COLO829 (cell line): ENCODE measurements at places on chromosomes 1 and 21.
A peak's percentile ranks its signal among the peaks of the same experiment; 100 is the strongest.

DNA sequence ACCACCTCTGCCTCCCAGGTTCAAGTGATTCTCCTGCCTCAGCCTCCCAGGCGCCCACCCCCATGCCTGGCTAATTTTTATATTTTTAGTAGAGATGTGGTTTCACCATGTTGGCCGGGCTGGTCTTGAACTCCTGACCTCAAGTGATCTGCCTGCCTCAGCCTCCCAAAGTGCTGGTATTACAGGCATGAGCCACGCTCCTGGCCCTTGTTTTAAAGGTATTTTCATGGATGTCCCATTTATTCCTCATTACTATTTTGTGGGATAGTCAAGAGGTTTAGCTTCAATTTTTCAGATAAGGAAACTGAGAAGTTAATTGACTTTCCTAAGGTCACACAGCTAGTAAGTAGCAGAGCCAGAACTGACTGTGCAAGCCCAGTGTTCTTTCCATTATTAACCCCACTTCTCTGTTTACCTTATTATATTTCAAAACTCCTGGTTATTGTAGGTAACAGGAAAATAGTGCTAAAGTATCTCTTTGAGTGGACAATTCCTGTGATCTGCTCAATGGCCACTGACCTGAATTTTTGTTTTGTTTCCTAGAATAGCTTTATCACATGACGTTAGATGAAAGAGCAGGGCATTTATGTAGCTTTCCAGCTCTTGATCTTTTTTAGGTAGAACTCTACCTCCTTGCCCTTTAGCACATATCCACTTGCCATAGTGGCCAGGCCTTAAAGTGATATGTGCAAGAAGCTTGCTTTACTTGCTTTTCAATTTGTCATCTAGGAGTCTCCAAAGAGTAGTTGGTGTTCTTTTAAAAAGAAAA lies 13.6 kb downstream of the ZYG11B start:
- no peak for DNase-seq

GRCh38 chr1:22071511-22071910 lies 19.0 kb downstream of the CDC42 start:
- no peak for DNase-seq

DNA sequence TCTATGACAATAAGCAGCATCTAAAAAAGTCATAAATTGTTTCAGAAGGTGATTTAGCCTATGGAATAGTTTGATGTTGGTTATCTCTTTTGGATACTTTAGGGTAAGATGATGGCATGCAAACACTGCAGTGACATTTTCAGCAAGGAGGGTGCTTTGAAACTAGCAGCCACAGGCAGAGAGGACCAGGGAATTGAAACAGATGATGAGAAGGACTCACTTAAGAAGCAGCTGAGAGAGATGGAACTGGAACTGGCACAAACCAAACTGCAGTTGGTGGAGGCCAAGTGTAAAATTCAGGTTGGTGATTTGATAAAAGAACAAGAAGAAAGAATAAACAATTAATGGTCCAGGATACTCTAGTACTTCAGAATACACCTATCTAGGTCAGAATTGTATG lies 11.2 kb upstream of the CACYBP start:
- no peak for DNase-seq

- DNase-seq, result no peak
These were observed 27.4 kb downstream of the RRP15 start for GRCh38 chr1:218312509-218312908.

- DNase-seq, result peak; percentile 52
These were observed 5.0 kb downstream of the TRIT1 start for GRCh38 chr1:39877980-39878956.
